Adipocyte (in vitro differentiated cells): ENCODE measurements at places on chromosomes 1 and 21.
A peak's percentile ranks its signal among the peaks of the same experiment; 100 is the strongest.

DNA sequence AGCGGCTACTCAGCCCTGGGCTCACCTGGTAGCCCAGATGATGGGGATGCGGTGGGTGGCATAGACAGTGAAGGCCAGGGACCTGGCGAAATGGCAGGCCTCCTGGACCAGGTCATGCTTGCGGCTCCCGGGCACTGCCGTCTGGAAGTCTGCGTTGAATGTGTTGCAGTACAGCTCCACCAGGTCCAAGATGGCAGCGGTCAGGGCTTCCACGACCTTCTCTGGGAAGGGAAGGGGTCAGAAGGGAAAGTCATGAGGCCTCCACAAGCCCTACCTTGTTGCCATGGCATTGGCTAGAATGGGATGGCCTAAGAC, 38.8 kb downstream of the PIK3C2B start:
- DNase-seq: no peak

DNA sequence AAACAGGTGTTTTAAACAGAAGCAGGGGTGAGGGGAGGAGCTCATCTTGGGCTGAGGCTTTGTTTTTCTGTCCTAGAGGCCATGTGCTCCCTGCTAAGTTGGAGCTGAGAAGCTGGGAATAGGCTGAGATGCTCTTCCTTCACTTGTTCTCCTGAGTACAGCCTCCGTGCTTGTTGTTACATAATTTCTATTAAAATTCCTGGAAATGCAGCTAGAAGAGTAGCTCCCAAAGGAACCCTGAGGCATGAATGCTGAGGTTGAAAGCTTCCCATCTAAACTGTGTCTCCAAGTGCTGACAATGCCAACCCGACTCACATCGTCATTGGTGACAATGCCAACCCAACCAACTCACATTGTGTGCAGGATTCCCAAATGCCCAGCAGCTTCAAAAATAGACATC, 12.6 kb upstream of the ITPKB start:
- DNase-seq: no peak

DNA sequence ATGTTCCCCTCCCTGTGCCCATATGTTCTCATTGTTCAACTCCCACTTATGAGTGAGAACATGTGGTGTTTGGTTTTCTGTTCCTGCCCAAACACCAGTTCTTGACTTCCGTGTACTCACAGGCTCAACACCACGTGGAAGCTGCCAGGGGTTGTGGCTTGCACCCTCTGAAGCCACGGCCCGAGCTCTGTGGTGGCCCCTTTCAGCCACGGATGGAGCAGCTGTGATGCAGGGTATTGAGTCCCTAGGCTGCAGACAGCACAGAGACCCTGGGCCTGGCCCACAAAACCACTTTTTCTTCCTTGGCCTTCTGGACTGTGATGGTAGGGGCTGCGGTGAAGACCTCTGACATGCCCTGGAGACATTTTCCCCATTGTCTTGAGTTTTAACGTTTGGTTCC, 111.6 kb downstream of the SYT14 start:
- no peak for DNase-seq

- peak; percentile 36 for DNase-seq
These were observed 55.0 kb downstream of the NTMT2 start for GRCh38 chr1:170200621-170201397.

DNA sequence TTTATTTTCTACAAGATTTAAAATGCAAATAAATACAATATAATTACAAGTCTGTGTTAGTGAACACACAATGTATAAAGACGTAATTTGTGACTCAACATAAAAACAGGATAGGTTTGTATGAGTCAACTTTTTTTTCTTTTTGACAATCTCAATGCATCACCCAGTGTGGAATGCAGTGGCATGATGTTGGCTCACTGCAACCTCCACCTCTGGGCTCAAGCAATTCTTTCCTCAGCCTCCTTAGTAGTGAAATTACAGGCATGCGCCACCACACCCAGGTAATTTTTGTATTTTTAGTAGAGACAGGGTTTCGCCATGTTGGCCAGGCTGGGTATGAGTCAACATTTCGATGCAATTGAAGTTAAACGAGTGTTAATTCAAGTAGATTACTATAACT, 5.9 kb upstream of the SPRR2E start:
- no peak for DNase-seq

DNA sequence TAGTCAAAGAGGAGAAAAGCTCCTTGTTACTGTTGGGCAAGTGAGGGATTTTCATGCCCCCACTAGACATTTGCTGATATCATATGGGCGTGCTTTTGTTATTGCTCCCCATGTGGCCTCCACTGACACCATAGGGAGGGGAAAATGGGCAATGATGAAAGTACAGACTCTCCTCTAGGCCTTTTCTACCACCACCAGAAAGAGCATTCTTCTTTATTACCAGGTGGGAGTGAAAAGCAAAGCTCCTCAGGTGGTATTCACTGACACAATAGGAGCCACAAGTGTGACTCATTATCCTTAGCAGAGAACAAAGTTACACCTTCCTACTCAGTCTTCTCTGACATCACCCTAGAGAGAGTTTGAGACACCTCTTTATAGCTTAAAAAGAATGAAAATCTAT, 667.1 kb downstream of the LTN1 start:
- no peak for DNase-seq

GRCh38 chr21:45886610-45887026, 95.0 kb upstream of the COL6A1 start:
- no peak for DNase-seq

DNA sequence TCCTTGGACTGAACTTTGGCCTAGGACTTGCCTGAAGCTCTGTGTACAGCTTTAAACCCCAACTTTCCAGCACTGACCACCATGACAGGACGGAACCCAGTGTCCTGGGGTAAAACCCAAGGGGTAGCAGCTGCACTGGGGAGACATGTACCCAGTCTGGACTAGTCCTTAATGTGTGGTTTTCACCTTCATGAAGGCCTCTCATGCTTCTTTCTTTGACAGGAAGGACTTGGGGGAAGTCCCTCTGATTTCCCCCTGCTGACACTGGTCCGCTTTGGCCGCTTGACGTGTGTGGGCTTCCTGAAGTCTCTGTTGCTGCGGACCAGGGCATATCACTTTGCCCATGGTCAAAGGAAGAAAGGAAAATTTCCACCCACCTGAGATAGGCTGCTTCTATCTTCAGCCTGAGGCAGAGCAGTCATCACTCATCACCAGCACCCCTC, 66.3 kb upstream of the PRDX6 start:
- no peak for DNase-seq

DNA sequence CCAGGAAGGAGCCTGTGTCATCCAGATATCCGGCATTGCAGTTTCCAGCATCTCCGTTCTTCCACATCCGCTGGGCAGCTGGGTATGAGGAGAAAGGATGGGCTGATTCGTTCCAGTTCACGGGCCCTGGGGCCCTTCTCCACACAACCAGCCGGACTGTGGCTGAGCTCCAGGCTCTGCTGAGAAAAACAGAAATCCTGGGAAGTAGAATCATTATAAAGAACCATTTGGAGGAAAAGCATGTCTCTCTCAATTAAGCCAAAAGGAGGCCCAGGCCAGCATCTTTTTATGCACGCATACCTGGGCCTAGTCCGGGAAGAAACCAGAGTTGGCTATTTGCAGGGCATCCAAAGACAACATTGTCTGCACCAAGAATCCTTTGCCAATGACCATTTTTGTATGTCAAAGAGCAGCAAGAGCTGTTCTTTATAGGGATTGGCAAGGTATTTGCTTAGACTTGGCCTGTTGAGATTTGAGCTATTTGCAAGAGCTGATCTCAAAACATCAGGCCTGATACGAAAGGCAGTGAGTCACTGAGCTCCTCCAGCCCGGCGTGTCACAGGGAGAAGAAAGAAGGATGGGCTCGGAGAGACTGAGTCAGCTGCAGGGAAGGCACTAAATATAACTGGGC, 84.9 kb upstream of the ARHGEF16 start:
- DNase-seq: peak; percentile 92

GRCh38 chr1:61253059-61253735, 170.8 kb downstream of the NFIA start:
- no peak for DNase-seq

GRCh38 chr1:179760521-179760920, 17.4 kb downstream of the FAM163A start:
- no peak for DNase-seq
